ENCODE measurements at places on chromosomes 3 and 15.

DNA sequence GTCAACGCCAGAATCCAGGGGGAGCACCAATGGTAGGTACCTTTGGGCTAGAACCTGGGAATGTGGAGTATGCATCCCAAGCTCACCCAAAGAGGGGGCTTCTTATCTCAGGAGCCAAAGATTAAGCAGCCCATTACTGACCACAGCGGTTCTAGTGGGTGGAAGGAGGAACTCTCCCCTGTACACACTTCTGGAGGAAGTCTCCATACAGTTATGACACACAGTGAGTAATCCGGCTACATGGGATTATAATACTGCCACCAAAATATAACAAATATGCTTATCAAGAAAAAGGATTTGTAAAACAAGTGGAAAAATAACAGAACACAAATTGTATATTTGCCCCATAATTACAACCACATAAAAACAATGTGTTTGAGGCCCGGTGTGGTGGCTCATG, 8.4 kb downstream of the MYO1E start:
- no peak for DNase-seq

DNA sequence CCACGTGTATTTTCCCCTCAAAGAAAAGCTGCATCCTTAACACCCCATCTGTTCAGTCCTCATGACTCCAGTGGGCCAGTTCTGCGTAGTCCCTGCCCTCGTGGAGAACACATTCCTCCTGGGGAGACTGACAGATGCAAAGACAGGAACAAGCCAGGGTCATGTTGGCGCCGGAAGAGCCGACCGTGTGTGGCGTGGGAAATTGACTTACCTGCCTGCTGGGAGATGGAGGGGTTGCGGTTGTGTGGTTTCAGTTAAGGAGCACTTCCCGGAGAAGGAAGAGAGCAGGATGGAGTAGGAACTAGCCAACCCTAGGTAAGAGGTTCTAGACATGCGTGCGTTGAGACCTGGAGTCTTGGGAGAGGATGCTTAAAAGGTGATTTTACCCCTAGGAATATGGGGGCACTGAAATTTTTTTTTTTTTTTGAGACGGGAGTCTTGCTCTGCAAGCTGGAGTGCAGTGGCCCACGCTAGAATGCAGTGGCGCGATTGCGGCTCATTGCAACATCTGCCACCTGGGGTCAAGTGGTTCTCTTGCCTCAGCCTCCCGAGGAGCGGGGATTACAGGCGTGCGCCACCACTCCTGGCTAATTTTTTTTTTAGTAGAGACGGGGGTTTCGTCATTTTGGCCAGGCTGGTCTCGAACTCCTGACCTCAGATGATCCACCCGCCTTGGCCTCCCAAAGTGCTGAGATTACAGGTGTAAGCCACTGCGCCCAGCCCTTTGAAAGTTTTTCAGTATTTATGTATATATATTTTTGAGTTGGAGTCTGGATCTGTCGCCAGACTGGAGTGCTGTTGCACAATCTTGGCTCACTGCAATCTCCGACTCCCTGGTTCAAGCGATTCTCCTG, 1.4 kb downstream of the VHL start:
- no peak for DNase-seq

- DNase-seq, result peak; percentile 51
Measured at GRCh38 chr3:167882057-167882667, 146.6 kb downstream of the SERPINI1 start.

DNA sequence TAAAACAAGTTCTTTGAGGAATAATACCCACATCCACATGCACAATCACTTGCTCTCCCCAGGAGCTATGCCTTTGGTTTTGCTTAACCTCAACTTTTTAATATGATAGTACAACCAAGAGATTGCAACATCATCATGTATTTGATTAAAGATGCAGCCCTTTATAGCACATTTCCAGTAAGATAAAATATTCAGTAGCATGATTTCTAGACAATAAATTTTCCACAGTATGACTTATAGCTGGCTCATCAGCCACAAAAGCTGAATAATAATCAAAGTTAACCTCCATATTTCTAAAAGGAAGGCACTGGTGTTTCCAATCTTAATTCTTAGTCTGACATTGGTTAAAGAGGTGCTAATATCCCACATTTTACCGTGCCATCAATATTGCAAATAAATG, 622.5 kb downstream of the TBL1XR1 start:
- no peak for DNase-seq

- DNase-seq, result no peak
Measured at GRCh38 chr15:26391567-26392194, 381.2 kb downstream of the GABRB3 start.
